NCI-H1417 (cell line): ENCODE measurements at places on chromosomes 13 and 19.

- DNase-seq, result peak; percentile 53
Measured at GRCh38 chr13:27022571-27023311, 148.9 kb downstream of the USP12 start.

DNA sequence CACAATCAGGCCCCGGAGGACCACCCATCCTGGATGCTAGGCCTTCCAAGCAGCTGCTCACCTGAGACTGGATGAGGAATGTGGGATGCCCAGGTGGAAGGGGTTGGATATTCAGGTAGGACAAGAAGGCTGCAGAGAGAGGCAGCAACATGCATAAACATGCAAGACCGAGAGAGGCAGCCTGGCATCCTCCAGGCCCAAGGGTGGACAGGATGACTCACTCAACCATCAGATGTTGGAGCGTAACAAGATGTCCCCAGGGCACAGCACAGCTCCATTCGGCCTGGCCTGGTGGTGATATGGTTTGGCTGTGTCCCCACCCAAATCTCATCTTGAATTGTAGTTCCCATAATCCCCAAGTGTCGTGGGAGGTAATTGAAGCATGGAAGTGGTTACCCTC lies 10.0 kb upstream of the CABP5 start:
- no peak for DNase-seq

DNA sequence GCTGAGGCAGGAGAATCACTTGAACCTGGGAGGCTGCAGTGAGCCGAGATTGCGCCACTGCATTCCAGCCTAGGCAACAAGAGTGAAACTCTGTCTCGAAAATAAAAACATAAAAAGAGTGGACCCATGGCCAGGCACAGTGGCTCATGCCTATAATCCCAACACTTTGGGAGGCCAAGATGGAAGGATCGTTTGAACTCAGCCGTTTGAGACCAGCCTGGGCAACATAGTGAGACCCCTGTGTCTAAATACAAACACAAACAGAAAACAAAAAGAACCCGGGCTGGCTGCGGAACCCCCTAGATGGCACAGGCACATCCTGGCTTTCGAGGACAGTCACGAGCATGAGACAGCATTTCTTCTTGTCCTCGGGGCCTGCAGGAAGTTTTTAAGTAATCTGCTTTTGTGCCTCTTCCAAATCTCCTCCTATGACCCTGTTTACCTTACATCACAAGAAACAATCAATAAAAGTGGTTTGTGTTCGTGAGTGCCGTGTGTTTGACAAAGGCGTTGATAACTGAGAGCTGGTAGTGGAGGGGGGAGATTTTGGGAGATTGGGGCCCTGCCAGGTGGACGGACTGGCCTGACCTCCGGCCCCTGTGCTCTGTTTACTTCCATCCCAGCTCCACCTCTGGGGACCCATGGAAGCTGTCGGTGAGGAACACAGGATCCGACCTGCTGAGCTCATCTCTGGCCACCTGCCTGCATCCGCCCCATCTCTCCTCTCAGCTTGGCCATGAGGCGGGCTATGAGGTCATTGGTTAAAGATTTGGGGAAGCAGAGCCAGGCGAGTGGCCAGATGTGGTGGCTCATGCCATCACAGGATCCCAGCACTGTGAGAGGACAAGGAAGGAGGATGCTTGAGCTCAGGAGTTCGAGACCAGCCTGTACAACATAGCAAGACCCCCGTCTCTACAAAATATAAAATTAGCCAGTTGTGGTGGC lies 5.9 kb upstream of the GDF15 start:
- DNase-seq, result no peak

DNA sequence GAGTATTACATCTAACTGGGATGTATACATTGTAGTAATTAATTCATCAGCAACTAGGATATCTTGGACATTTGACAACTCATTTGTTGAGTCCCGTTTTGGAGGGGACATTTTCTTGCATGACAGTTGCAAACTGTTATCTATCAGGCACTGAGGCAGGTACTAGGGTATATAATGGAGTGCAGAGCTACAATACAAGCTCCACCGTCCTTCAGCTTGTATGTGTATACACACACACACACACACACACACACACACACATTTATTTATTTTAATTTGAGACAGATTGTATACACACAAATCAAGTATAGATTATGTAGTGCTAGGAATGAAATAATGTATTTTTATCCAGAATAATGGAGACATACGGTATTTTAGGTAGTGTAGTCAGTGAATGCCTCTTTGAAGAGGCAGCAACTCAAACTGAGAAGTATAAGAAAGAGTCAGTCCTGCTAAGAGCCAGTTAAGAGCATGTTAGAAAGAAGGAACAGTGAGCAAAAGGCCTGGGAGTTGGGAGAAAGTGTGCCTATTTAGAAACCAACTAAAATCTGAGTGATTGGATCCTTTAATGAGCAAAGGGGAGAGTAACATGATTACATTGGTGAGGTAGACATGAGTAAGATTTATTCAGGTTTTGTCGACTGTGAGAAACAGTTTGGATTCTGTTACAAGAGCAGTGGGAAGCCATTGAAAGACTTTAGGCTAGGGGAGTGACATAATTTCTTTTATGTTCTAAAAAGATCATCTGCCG lies 74.5 kb downstream of the NBEA start:
- no peak for DNase-seq

- no peak for DNase-seq
Measured at GRCh38 chr19:9430444-9430843, 4.9 kb downstream of the ZNF266 start.

- no peak for DNase-seq
Measured at GRCh38 chr13:29648760-29649159, 53.3 kb upstream of the SLC7A1 start.

DNA sequence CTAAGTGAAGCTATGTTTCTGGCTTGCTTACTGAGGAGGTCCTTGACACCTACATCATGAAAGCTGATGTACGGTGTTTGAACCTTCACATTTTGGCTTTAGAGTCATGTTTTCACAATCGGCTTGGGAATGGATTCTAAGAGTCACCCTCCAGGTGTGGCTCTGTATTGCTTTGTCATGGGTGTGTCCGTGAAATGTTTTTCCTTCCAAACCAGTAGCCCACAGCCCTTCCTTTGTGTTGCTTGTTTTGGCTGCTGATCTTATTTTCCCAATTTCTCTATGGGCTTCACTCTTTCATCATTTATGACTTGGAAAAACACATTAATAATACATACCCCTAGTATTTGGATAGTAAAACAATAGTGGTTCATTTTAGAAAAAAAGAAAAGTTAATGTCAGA lies 240.6 kb downstream of the GGACT start:
- DNase-seq, result peak; percentile 14

- DNase-seq, result no peak
Measured at GRCh38 chr13:37956536-37956935, 87.0 kb upstream of the TRPC4 start.

DNA sequence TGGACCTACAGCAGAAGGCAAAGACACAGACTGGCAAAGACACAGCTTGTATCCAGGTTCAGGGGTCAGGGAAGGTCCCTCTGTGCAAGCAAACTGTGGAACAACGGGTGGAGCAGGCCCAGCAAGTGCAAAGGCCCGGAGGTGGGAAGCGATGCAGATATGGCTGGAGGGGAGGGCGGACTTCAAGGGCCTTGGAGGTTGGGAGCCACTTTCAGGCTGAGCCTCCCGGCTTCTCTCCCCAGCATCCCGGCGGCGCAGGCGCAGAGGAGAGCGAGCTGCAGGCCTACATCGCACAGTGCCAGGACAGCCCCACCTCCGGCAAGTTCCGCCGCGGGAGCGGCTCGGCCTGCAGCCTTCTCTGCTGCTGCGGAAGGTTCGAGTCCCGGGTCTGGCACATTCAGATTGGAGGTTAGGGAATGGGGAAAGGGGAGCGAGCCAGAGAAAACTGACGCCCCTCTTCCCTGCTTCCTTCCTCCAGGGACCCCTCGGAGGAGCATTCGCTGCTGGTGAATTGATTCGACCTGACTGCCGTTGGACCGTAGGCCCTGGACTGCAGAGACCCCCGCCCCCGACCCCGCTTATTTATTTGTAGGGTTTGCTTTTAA lies 2.1 kb upstream of the PNPLA6 start:
- DNase-seq, result no peak

DNA sequence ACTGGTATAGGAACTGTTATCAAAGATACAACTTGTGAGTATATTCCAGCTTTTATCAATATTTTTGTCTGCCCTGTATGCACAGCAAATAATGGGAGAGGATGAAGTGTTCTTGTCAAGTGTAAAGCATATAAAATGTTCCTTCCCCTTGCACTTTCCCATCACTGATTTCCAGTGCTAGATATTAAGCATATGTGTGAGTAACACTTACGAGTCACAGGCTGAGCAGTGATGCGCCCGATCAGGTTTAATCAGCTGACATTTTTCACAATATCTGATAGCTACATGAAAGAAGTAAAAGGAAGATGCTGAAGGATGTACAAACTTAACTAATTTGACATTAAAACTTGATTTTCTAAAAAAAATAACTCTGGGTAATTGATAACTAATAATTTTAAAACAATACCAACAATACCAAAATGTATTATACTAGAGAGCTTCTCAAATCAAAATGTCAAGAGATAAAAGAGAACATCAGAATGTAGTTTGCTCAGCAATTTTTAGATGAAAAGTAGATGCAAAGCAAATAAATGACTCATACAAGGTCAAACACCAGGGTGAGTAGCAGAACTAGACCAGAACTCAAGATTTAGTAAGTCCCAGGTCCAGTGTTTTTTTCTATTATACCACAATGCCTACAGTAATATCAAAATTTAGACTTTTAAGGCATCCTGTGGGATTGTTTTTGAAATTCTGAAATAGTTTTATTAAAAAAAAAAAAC lies 56.4 kb downstream of the ZDHHC20 start:
- DNase-seq, result no peak

- DNase-seq, result no peak
Measured at GRCh38 chr19:11067356-11068113, 21.7 kb upstream of the LDLR start.

DNA sequence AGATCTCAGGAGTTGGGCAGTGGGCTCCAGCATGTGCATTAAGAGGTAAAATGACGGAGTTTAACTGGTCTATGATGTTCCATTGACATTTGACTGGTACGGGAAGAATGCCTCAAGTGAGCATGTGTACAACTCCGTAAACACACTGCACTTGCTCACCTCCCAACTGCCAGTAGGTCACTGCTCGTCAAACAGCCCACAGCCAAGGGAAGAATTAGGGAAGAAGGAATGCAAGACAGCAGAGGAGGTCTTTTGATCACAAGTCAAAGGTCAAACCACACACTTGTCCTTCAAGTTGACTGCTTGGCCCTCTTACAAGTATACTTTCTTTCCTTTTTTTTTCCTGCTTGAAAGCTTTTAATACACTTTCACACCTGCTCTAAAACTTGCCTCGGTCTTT lies 236.7 kb downstream of the B3GLCT start:
- no peak for DNase-seq

DNA sequence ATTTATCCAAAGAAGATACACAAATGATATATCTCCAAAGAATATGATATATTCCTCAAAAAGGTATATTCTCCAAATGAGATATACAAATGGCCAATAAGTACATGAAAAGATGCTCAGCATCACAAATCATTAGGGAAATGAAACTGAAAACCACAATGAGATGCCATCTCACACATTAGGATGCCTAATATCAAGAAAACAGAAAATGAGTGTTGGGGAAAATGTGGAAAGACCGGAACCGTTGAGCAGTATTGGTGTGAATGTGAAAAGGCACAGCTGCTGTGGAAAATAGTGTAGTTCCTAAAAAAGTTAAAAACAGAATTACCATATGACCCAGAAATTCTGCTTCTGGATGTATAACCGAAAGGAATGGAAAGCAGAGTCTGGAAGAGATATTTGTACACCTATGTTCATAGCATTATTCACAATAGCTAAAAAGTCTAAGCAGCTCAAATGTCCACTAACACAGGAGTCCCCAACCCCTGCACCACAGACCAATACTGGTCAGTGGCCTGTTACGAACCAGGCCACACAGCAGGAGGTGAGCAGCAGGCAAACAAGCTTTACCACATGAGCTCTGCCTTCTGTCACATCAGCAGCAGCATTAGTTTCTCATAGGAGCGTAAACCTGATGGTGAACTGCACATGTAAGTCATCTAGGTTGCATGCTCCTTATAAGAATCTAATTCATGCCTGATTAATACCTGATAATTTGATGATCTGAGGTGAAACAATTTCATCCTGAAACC lies 291.9 kb downstream of the PCDH20 start:
- DNase-seq, result no peak

DNA sequence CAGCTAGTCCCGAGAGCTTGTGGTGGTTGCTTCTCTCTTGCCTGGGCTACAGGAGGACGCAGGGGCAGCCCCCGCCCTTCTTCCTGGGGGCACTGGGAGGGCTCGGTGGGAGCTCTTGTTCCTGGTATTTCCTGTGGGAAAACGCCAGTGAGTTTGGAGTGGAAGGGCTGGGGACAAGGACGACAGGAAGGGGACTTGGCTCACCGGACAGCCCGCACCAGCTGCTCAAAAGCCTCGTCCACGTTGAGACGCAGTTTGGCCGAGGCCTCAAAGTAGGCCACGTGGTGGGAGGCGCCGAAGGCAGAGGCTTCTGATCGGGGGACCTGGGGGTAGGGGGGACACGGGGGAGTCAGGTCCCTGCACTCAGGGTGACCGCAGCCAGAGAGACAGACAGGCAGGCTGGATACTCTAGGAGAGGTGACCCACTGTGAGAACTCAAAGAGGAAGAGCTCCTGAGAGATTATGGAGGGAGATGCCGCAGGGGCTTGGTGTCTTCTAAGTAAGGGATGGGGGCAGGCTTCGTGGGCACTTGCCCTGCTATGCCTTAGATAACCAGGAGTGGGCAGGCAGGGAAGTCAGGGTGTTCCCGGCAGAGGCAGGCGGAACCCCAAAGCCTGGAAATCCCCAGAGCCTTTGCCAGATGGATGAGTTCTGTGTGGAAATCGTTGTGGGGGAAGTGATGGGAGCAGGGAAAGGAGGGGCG lies 4.3 kb downstream of the RRAS start:
- no peak for DNase-seq

GRCh38 chr19:12055784-12056183 lies 3.0 kb upstream of the ZNF878 start:
- no peak for DNase-seq

DNA sequence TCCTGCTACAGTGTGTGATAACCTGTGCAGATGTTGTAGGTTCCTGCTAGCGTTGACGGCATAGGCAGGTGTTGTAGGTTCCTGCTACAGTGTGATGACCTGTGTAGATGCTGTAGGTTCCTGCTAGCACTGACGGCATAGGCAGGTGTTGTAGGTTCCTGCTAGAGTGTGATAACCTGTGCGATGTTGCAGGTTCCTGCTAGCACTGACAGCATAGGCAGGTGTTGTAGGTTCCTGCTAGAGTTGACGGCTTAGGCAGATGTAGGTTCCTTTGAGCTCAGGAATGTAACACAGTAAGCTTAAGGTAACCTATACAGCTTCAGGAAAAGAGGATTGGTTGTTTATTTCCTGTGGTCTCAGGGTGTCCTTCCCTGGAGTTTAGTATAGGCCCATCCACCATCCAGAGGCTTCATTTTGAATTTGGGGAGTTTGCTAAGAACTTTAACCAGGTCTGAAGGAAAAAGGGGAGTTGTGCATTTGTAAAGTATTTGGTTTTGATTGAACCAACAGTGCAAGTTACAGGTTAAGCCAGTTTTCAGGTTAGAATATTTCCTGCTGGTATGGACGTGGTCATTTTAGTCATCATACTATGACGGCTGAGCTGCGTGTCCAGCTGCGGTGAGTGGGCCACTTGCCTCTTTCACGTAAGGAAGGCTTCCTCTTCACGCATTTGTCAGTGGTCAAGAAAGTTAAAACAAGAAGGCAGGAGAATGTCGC lies 53.8 kb downstream of the ATP11A start:
- no peak for DNase-seq

GRCh38 chr13:51043310-51043709 lies 67.8 kb downstream of the C13orf42 start:
- DNase-seq, result no peak

- no peak for DNase-seq
Measured at GRCh38 chr19:18230941-18231734, 4.9 kb upstream of the PDE4C start.

- peak; percentile 2 for DNase-seq
Measured at GRCh38 chr13:26628706-26629105, 71.2 kb downstream of the WASF3 start.
